Breast epithelium (tissue), 4 donors: ENCODE measurements at places on chromosomes 4 and X. TPM values are rescaled to one million over a fixed set of nuclear protein-coding genes. Genes with fewer than 3 reads are reported as not detected.

Gene NSG1
- 0.48 TPM for total RNA-seq

Gene SMIM10
- 4.5 TPM for total RNA-seq

Gene AFM
- not detected for total RNA-seq

Gene XAGE1A
- not detected for total RNA-seq

Gene FAM184B
- 0.33 TPM for total RNA-seq

Gene PROM1
- total RNA-seq: 106 TPM

Gene SLC34A2
- total RNA-seq: not detected

Gene SMIM14
- total RNA-seq: 43.6 TPM

Gene ZCCHC12
- total RNA-seq: not detected

Gene IQSEC2
- total RNA-seq: 16.7 TPM

Gene FAM9B
- total RNA-seq: not detected

Gene P2RY8
- 1.3 TPM for total RNA-seq

Gene PLS3
- total RNA-seq: 69.4 TPM

Gene PPAT
- 5.6 TPM for total RNA-seq

Gene ANTXR2
- total RNA-seq: 77.4 TPM

Gene SLC9B1
- total RNA-seq: 1.6 TPM

Gene PAGE2B
- not detected for total RNA-seq

Gene TLR3
- 7.4 TPM for total RNA-seq

- no peak for DNase-seq
These were observed 132.2 kb downstream of the VEGFC start for GRCh38 chr4:176660561-176660960.

GRCh38 chrX:9835585-9836210 lies 49.5 kb downstream of the SHROOM2 start:
- DNase-seq: no peak

DNA sequence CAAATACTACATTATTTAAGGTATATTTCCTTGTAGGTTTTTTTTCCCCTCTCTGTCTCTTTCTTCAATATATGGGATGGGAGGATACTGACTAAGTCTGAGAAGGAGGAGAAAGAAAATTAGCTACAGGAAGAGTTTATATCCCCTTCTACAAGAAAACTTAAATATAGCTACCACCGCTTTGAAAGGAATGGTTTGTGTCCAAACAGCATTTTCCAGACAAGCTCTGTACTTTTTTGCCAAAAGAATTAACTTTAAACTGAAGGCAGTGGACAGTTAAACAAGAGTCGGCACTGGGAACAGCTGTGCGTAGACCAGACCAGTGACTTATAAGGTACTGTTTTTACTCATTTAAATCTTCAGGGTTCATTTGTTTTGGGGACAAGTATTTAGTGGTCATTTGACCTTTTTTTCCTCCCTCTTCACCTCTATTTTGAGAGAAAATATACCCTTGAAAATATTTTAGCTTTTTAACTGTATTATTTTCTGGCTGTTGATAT lies 303.7 kb downstream of the ARHGAP24 start:
- DNase-seq: no peak

DNA sequence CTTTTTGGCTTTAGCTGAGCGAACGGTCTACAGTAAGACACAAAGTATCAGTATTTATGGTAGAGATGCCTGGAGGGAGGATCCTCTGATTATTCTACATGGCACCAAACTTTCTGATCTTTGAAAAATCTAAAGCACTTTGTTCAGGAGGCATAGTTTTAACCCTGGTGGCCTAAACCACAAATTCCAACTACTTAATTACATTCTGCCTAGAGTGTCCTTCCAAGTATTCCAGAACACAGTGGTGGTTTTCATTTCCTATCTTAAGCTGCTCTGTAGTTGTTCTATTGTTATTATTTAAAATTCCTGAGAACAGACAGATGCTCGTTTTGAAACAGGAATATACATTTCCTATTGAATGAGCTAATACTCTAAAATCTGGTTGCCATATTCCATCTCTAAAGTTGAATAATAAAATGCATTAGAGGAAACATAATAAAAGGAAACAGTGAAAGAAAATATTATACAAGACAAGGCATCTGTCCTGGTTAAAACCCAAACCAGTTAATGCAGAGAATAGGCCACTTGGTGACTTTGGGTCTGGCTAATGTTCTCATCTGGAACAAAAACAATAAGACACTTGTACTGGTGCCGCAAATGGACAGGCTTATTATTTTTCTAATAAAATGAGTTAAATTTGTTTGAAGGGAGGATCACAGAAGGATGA lies 657.4 kb downstream of the SPRY1 start:
- no peak for DNase-seq

DNA sequence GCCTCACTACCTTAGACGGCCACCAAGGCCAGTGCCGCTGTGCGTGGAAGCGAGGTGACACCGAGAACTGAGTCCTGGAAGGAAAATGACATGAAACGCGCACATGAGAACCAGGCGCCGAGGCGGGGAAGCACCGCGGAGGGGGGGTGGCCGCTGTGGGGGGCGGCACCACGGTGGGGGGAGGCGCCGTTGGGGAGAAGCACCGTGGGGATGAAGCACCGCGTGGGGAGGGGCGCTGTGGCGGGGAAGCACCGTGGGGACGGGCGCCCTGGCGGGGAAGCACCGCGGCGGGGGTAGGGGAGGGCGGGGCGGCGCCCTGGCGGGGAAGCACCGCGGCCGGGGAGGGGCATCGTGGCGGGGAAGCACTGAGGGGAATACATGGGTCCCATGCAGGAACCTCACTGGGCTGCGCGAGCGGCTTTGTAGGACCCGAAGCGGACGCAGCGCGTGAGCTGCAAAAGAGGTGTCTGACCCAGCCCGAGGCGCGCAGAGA lies 28.0 kb downstream of the PPP2R3B start:
- no peak for DNase-seq

GRCh38 chr4:69881173-69881773 lies 21.3 kb upstream of the SULT1E1 start:
- no peak for DNase-seq

- no peak for DNase-seq
These were observed 14.7 kb downstream of the GRPR start for GRCh38 chrX:16138108-16138427.

GRCh38 chr4:35818520-35818919 lies 425.8 kb downstream of the ARAP2 start:
- DNase-seq: no peak

GRCh38 chr4:15413010-15413622 lies 14.7 kb upstream of the C1QTNF7 start:
- no peak for DNase-seq

GRCh38 chr4:88442689-88443191 lies 14.2 kb upstream of the HERC5 start:
- no peak for DNase-seq

DNA sequence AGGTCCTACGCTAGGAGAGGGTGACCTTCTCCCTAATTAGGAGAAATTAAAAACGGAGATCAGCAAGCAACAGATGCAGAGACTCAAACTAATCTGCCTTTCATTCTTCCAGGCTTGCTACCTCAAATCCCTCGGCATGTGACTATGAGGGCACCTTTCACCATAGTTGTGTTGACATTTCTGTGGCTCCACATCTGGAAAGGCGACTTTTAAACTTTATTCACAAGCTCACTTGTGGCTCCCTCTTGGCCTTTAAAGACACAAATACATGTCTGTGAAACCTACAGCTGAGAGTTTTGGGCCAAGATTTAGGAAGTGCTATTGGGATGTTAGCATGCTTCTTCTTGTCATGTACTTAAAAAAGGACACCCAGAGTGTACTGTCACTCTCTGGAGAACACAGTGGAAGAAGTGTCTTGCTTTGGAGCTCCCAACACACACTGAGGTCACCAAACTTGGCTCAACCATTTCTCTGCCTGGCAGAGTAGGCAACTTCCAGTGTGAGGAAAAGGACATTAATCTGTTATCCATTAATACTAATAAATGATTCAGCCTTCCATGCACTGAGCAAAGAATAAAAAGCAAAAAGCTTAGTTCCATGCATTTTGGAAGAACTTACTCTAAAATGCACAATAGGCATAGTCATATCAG lies 60.1 kb downstream of the LDB2 start:
- DNase-seq: no peak

GRCh38 chr4:15778289-15779241 lies at the start of gene CD38:
Gene CD38 (plus strand): TSS chr4:15778328. CDS start chr4:15778415, 87 bp downstream.
- DNase-seq: no peak

DNA sequence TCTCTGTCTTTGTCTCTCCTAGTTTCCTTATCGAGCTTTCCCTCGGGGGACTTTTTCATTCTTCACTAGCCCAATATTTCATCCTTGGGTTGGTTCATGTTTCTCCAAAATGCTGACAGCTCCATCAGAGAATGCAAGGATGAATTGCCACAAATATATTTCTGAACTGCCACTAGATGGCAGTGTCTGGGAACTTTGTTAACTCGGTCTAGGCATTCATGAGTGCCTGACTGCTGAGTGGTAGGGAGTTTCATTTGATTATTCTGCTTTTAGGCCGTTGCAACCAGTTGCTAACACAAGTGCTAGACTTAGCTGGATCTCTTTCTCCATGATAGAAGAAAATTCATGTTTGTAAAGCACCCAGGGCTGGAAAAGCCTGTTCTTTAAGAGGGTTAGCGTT lies 73.5 kb upstream of the RAP2C start:
- no peak for DNase-seq

- DNase-seq: no peak
These were observed 11.2 kb upstream of the DACH2 start for GRCh38 chrX:86137071-86137470.

GRCh38 chr4:23779839-23780238 lies 110.0 kb downstream of the PPARGC1A start:
- no peak for DNase-seq

GRCh38 chr4:109432696-109433095 lies 919 bp upstream of the SEC24B start:
- no peak for DNase-seq

DNA sequence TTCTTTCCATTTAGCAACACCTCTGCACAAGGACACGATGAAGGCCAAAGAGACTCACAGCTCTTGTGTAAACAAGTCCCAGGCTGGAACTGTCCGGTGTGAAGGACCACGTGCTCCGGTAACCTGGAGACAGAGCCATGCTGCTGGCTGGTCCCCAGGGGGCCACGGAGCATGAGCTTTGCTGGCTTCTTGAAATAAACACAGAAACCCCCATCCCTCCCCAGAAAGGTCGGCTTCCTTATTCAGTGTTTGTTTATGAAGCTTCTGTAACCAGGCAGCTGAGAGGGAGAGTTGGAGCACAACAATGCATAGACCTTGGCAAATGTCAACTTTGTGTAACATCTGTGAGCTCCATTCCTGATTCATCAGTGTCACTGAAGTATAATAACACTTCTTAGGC lies 109.4 kb downstream of the GPR143 start:
- no peak for DNase-seq

DNA sequence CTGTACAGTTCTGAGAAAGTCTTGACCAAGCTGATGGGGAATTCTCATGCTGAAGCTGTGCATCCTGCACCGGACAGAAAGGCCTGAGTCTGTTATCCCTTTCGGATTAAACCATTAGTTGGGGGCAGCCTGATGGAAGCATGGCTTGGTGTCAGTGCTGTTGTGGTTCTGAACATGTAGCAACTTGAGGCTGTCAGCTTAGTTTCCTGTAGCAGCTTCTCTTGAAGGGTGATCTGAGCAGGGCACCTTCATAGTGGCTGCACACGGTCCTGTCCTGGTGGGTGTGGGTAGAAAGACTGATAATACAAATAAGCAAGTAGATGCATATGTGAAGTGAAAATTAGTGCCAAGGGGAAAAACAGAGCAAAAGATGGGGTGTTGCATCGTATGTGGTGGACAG lies 11.7 kb downstream of the KIAA0232 start:
- DNase-seq: no peak

DNA sequence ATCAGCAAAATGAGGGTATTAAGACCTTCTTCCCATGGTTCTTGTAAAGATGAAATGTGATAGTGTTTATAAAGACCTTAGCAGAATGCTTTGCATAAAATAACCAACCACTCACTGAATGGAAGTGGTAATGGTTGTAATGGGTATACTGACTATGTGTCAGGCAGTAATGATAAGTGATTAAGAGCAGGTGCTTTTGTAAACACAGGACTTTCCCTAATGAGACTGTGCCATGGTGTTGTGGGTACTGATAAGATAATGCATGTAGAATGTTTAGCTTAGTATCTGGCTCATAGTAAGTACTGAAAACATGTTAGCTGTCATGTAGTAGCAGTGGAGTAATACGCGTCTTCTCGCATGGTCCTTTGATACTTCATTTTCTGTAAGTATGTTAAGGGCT lies 6.9 kb downstream of the LSM6 start:
- DNase-seq: no peak

DNA sequence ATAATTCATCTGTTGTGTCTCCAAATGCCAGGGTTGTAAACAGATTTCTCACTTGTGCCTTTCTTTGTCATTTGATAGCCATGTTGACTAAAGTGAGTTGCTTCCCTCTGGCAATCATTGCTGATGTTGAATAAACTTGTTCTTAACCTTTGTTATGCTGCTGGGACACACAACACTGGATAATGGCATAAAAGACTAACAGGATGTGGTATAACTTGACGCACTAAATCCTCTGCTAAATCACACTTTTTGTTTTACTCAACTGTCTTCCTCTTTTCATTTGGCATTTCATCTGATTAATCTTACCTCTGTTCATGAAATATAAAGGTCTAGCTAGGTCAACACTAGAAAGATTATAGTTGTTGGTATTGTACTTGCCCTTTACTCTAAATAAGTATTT lies 17.6 kb upstream of the CXCL5 start:
- DNase-seq: no peak

DNA sequence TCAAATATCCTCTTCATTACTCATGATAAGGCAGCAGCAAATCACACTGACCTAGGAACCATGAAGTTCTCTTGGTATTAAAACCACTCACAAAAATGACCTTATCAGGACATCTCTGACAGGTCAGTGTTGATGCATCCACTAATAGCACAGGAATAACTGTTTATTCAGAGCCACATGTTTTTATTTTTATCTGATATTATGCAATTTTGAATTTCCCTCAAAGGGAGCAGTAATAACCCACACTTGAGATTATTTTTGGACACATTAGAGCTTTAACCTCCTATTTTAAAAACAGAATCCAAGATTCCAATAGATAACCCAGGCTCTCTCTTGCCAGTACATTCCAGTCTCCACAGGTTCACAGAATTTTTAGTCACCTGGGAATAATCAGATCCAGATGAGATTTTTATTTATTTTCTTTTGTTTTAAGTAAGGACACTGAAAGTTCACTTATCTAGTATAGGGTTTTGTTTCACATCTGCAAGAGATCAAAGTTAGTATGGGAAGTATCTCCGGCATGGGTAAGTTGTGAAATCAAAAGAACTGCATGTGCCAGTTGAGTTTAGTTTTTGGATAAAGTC lies 36.3 kb upstream of the MYOZ2 start:
- DNase-seq: no peak

GRCh38 chrX:137172317-137172948 lies 138.6 kb upstream of the GPR101 start:
- no peak for DNase-seq

- DNase-seq: no peak
These were observed 92.5 kb upstream of the ENPP6 start for GRCh38 chr4:184310171-184310567.
